ENCODE measurements at places on chromosomes 3 and 15. TPM values are rescaled to one million over a fixed set of nuclear protein-coding genes. Genes with fewer than 3 reads are reported as not detected.

DNA sequence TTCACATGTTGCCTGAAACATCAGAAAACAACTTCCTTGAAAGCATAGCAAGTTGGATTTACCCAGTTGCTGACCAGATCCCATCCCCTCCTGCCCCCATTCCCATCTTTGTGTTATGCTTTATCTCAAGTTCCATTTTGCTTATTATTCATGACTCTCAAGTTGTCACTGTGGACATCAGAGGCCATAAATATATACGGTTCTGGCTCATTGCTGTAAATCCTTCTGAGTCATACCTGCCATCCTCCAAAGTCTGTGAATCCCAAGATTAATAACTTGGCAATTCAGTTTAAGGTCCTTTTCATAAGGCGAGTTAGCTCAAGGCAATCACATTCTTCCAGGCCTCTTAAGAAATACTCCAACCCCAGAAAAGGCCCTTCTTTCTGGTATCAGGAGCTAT, 126.2 kb upstream of the C2CD4B start:
- no peak for DNase-seq

DNA sequence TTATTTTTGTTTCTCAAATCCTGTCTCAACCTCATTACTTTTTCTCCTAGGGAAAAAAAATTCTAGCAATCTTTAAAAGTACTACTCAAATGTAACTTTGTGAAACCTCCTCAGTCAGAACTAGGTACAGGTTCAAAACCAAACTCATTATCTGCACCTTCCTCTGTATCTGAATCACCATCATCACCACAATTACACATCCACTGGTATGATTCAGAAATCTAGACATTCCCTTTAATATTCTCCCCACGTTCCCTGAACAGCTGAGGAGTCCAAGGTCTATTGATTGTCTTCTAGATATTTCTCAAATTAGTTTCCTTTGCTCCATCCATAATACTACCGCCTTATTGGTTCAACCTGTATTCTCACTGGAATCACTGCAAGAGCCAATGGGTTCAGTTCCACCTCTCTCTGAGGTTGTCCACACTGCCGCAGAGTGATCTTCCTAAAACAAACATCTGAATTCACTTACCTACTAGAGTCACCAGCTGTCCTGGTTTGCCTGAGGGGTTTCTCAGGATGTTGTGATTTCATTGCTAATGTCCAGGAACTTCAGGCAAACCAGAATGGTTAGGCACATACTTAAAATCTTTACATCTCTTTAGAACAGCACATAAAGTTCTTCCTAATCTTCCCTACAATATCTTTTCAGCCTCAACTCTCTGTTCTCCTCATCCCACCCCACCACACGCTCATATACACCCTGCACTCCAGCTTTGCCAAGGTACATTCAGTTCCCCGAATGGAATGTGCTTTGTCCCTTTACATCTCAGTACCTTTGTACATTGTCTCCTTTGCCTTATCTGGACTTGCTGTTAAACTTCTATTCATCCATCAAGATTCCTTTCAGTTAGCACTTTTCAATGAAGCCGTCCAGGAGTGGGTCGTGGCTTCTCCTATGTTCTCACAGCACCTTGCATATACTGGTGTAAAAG, 24.2 kb downstream of the ATP13A4 start:
- no peak for DNase-seq

DNA sequence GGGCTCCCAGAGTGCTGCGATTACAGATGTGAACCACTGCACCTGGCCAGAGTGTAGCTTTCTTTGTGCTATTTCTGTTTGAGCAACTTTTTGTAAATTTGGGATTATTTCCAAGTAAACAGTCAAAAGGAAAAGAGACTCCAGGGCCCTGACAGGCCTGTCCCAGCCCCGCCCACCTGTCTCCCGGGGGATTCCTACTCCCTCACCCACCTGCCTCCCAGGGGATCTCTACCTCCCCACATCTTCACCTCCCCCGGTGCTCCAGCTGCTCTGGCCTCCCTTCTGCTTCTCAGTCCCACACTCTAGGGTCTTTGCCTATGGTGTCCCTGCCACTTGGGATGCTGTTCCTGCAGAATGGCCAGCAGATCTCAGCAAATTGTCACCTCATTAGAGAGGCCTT, 7.0 kb downstream of the RHCG start:
- no peak for DNase-seq

The ITIH4 gene
- total RNA-seq: 23.7 TPM

DNA sequence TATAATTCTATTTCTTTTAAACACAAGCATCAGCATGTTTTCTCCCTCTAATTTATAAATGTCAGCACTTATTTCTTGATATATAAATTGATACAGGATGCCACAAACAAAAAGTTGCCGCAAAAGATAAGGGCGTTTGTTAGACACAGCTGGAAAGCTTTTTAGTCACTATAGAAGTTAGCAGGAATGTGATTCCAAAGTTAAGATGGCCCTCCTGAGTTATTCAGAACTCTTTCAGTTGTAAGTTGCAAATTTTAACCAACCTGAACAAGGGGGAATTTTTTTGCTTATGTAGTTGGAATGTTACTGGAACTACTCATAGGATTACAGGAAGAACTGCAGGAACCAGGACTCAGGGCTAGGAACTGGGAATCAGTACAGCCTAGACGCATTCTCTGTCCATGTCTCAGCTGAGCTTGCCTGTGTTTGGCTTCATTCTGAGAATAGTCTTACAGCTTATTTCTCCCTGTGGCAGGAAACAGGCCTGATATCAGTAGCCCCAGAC, 166.3 kb downstream of the VGLL4 start:
- DNase-seq: no peak

The KCNMB2 gene
- total RNA-seq: 0.56 TPM

DNA sequence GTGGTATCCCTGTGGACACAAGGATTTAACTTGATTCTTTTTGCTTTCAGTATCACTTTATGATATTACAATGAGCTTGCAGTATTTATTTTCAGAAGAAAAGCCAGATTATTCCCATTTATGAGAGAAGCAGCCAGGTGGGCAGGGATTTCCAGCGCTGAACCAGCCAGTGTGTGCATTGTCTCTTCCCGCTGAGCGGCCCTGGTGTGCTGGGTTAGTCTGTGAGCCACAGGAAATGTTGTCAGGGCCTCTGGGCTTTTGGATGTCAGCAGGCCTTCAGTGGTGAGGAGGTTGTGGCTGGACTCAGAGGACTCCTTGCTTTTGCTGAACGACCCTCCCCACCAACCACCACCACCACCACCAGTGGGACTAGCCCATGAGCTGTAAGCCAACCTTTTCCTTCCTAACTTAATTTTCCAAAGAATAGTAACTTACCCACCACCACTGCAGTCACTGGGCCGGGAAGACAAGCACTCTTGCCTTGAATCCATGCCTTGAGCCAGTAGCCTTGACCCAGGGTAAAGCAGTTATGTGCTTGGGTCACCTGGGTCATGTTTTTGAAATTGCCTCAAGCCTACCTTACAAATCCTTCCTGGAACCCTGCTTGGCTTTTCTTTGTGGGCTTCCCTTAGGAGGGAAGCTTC, 33.1 kb downstream of the FLNB start:
- no peak for DNase-seq

DNA sequence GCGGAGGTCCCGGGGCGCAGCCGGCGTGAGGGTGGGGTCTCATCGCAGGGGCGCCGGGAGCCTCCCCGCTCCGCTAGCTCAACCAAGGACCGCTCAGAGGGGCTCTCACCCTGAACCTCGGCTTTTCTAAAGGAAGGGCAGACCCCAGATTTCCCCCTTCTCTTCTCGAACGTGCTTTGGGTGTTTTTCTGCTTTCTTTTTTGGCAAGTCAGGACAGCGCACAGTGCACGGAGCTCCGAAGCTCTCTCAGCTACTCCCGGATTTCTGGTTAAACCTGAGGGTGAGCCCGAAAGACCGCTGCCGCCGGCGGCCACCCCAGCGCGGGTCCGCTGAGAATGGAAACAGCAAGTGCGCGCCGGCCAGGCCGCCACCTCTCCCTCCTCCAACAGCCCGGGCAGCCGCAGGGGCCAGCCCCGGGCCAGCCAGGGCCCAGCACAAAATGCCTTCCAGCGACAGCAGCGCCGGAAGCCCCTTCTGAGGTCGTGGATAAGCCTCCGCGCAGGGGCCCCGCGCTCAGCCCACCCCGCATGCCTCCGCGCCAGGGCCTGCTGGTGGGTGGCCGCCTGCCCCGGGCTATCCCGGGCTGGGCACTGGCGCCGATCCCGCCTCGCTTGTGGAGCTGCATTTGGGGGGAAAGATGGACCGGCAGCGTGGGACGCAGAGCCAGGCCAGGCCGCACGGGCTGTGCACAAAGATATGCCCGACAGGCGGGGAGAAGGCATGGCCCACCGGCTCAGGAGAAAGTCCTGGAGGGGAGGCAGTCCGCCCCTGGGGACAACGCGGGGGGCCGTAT, 8.2 kb upstream of the OCA2 start:
- peak; percentile 49 for DNase-seq

The MED12L gene
- 0.44 TPM for total RNA-seq

The ZNF860 gene
- 1.6 TPM for total RNA-seq

DNA sequence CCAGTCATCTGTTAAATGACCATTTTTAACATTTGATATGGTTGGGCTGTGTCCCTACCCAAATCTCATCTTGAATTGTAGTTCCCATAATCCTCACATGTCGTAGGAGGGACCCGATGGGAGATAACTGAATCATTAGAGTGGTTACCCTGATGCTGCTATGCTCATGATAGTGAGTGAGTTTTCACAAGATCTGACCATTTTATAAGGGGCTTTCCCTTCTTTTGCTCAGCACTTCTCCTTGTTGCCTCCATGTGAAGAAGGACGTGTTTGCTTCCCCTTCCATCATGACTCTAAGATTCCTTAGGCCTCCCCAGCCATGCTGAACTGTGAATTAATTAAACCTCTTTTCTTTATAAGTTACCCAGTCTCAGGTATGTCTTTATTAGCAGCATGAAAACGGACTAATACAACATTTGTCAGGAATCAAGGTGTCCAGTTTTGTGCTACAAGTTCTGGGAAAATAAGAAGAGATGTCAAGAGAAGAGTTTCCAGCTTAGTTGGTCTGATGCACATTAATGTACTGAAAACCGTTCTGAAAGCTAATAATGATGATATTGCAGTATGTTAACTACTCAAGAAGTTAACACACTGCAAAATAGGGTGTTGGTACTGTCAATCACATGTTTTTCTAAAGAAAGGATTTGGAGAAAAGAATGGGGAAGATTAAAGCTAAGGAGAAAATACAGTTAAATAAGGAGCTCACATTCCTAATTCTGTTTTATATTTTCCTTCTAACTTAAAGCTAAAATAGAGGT, 67.9 kb downstream of the ATP8B4 start:
- no peak for DNase-seq
